Left hindlimb (tissue), 1 donor: ENCODE measurements at places on chromosomes 5 and 9.

DNA sequence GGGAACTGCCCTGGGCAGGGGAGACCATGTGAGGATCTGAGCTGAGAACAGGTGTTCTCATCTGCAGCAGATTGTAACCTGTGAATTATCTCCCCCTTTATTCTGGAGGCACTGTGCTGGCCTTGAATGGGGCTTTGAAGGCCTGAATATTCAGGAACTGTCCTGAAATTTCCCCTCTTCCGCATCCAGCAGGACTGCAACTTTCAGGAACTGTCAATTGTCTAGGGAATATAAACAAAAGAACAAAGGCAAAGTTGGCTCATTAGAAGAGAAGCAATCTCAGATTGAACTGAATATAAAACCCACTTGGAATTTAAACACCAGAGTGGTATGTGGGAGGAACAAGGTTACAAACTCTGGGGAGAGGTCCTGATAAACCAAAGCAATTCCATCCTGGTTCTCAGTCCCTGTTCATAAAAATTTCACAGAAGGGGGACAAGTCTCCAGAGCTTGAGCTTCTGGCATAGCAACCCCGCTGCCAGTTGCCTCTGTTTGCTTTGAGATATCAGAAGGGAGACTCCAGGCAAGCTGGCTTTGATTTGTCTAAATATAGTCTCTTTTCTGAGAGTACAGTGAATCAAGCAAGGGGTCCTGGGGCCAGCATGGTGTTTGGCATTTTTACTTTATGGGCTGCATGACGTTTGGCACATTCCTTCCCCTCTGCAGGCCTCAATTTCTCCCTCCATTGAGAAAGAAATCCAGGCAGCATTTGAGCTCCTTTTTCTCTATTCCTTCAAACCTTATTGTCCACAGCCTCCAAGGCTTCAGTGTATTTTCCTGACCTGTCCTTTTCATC is 47.5 kb downstream of the ADRB2 start:
- DNase-seq, result no peak

- no peak for DNase-seq
These were observed 651.3 kb upstream of the ACO1 start for GRCh38 chr9:31733166-31733565.

DNA sequence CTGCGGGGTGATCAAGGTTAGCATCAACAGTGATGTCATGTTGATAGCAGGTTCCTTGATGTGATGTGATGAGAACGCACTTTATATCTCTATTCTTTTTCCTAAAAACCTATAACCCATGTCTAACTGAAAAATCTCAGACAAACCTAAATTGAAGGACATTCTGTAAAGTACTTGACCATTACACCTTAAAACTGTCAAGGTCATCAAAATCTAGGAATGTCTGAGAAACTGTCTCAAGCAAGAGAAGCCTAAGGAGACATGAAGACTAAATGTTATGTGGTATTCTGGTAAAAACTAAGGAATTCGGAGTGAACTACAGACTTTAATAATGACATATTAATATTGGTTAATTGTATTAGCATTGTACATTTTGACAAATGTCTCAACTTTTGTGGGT is 170.0 kb downstream of the AOPEP start:
- no peak for DNase-seq

DNA sequence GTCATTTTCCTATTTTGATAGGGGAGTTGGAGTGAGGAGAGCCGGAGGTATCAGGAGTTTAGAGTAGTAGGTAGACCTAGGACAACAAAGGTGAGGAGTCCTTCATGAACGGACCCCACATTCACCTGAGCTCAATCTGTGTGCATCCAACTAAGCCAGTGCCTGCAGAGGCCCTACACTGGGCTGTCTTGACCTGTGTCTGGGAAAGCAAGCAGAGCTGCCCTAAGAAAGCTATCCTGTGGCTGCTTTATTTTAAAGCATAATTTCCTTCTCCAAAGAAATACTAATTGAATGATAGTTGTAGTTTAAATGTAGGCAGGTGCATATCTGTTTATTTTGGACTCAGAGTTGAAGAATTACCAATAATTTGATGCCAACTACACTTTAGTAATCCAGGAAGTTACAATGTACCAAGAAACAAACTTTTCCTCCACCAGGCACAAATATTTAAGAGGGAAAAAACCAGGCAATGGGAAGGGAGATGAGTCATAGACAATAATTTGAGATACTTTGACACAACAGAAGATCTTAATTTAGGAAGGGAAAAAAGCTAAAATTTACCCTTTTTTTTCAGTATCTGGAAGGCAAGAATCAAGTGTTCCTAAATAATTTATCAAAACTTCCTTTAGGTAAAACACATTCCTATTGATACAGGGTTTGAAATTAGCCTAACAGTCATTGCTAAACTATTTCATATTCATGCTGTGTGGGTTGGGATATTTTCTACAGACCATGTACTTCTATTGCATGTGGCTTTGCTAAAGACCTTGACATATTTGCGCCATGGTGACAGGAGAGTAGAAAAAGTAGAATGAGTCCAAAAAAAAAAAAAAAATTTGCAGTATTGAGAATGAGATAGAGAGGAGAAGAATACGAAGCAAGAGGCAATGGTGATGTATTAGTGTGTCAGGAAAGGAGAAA is 376.6 kb upstream of the TUSC1 start:
- no peak for DNase-seq

DNA sequence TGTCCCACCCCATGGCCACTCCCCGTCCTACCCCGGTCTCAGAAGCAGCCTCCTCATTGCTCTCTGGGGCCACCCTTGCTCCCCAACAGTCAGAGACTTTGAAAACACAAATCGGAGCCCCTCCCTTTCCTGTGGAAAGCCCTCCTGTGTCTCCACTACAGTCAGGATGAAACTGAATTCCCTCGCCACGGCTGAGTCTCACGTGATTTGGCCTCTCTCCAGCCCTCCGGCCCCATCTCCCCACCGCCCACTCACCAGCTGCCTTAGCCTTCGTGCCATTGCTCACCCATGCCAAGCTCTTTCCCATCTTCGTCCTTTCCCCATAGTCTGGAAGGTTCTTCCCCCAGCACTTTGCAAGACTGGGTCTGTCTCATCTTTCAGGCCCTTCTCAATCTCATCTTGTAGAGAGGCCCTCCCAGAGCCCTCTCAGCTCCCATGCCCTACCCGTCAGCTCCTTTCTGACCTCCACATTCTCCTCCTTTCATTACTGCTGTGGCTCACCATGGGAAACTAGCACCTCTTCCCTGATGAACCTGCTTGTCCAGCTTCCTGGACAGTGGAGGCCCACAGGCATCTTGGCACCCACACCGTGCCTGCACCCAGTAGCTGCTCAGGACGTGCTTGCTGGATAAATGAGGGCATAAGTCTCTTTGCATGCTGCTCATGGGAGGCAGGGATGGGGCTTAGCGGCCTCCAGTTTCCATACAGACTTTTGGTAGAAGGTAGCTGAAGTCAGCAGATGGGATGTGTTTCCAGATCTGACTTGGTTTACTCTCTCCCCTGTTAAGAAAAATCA is 126.4 kb upstream of the COL5A1 start:
- peak; percentile 39 for DNase-seq

DNA sequence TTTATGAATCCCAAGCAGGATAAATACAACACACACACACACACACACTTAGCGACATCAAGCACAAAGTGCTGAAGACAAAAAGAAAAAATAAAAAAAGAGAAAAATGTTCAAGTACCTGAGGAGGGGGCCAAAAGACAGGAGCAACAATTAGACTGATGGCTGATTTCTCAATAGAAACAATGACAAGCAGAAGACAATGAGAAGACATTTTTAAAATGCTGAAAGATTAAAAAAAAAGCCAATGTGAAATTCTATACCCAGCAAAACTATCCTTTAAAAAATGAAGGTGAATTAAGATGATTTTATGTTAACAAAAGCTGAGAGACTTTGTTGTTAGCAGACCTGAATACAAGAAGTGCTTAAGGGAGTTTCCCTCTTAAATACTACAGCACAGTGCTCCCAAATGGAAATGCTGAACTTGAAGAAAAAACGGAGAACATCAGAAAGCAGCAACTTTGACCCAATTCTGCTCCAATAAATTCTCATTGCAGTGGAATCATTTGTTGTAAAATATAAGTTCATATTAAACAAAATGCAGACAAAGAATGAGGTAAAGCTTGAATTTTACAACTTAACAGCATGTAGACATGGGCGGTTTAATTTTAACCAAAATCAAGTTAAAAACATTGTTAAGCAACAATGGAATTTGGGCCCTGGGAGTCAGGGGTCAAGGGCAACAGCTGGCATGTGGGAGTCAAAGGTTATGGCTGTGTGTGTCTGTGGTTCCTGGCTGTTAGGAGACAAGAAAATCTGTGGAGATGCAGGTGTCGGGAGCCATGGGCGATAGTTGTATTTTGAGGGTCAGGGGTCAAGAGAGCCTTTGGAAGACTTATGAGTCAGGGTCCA is 776 bp upstream of the RANBP17 start:
- DNase-seq, result no peak

GRCh38 chr5:151097820-151098767 is 17.3 kb upstream of the TNIP1 start:
- no peak for DNase-seq

- no peak for DNase-seq
These were observed 41.5 kb upstream of the SLC6A19 start for GRCh38 chr5:1159774-1160406.

DNA sequence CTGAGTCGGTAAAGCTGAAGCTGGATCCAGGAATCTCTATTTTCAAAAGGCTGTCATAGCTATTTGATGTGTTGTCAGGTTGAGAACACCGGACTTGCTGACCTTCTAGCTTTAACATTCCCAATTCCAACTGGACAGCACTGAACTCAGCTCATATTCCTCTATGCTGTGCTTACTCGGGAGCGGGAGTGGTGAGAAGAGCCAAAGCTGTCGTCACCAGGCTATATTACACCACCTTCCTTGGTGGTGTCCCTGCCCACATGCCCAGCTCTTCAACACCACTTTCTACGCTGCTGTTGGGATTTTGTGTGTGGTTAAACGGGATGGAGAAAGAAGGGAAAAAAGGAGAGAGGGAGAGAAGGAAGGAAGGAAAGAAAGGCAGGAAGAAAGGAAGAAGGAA is 653.6 kb downstream of the RAB3C start:
- no peak for DNase-seq

DNA sequence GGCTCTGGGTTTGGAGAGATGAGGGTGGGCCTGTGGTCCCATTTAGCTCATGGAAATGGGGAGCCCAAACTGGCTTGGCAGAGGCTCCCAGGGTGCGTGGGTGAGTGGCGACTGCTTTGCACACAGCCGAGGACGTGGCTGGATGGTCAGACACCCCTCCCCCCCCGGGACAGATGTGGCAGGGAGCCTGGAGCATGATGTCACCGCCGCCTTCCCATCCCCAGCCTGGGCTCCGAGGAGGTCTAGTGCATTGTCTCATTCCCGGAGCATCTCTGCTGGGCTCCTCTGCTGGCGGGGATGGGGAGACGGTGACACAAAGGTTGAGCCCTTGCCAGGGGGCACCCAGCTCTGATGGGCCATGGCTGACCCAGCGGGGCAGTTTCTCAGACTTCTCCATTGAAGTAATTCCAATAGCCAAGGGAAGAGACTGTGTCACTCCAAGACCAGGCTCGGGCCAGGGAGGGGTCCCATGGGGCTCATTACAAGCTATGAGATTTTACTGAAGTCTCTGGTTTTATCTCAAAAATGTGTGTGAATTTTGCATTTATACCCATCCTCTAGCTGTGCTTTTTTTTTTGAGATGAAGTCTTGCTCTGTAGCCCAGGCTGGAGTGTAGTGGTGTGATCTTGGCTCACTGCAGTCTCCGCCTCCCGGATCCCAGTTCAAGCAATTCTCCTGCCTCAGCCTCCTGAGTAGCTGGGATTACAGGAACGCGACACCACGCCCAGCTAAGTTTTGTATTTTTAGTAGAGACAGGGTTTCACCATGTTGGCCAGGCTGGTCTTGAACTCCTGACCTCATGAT is 36.1 kb downstream of the HMCN2 start:
- peak; percentile 76 for DNase-seq

GRCh38 chr5:143432658-143433239 is 29.3 kb upstream of the NR3C1 start:
- no peak for DNase-seq

GRCh38 chr9:137037483-137037882 is 5.6 kb upstream of the FUT7 start:
- DNase-seq, result no peak

- no peak for DNase-seq
These were observed 115.0 kb downstream of the KIAA1958 start for GRCh38 chr9:112601636-112602035.

DNA sequence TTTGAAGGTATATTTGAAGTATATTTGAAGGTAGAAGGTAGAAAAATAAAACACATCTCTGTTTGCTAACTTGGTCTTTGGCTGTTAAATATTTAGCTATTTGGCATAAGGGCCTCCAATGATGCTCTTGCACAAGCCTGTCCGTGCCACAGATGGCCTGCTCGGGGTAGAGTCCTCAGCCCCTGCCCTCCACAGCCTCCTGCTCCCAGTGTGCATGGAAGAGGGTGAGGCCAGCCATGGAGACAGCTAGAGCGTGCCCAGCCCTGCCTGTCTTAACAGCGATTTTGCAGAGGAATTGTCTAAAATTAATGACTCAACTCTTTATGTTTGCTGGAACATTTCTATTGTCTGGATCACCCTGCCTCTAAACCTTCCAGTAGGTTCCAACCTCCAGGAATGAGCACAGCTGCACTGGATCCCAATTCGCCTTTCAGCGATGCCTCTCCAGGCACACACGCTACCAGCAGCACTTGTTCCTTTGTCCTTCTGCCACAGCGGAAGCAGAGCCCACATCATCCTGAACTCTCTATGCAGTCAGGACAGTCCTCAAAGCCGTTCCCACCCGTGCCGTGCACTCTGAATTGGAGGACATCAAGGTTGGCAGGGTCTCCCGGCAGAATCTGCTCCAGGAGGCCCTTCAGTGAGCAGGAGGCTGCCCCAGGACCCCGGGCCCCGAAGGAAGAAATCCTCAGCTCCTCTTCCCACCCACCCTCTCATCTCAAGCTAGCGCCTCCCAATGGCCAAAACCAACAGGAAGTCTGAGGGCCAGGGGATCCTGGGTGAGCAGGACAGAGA is 254.0 kb upstream of the IRX1 start:
- no peak for DNase-seq

- no peak for DNase-seq
These were observed 3.8 kb downstream of the CCDC187 start for GRCh38 chr9:136300016-136300545.

GRCh38 chr5:179417696-179418095 is 72.4 kb upstream of the ADAMTS2 start:
- no peak for DNase-seq

DNA sequence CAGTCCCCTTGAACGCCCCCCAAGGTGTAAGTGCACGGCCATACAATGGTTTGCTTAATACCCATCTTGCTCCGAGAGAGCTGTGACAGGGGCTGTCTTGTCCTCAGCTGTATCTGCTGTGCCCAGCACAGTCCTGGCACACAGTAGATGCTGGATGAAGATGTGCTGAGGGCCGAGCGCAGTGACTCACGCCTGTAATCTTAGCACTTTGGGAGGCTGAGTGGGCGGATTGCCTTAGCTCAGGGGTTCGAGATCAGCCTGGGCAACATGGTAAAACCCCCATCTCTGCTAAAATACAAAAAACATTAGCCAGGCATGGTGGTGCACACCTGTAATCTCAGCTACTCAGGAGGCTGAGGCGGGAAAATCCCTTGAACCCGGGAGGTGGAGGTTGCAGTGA is 53.6 kb downstream of the C9orf50 start:
- DNase-seq, result no peak
